Fibroblast of skin of right quadriceps (primary cell): ENCODE measurements at places on chromosomes 11 and 22.
A peak's percentile ranks its signal among the peaks of the same experiment; 100 is the strongest.

- DNase-seq, result peak; percentile 42
Measured at GRCh38 chr11:5004424-5005274, 10.0 kb downstream of the OR51L1 start.

DNA sequence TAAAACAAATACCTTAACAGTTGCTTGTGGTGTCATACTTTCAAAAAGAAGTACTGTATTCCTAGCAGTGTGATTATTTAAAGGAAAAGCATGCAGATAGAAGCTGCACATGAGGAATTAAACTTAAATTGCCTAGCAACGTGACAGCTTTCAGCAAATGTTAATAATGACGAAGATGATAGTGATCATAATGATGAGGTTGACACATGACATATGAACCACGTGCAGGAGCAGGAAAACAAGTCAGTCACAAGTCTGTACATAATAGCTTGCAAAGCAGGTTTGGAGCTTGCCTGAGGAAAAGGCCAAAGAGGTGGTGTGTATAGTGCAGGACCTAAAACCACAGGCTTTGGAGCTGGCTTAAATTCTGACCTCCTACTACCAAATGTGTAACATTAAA lies 30.6 kb upstream of the PIK3C2A start:
- no peak for DNase-seq

GRCh38 chr11:8138526-8138925 lies 30.3 kb downstream of the RIC3 start:
- DNase-seq, result no peak

DNA sequence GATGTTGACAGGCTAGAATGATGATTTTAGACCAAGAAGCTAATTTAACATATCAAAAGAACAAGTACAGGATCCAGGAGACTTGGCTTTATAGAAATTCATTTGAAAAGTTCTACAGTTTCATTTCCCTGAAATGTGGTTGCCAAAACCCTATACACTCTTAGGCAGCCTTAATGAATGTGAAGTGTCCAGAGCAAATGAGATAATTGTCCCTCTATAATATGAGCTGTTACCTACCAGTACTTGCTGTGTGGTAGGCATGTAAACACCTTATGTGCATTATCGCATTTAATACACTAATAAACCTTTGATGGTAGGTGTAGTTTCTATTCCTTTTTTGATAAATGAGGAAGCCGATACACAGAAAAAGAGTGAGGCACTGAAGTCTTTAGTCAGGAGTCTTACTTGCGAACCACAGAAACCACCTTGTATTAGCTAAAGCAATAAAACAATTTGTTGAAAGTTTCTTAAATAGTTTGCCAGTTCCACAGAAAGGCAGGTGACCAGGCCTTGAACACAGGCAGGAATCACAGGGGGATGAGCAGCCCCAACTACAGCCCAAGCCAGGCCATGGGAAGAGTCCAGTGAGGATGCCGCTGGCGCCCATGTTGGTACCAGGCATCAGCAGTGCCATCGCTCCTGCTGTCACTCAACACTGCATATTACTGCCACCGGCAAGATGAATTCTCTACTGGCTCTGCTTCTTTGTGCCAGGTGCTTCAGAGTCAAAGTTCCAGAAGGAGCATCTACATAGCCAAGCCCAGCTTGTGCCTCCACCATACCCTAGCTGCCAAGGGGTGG lies 81.7 kb downstream of the SWAP70 start:
- no peak for DNase-seq

DNA sequence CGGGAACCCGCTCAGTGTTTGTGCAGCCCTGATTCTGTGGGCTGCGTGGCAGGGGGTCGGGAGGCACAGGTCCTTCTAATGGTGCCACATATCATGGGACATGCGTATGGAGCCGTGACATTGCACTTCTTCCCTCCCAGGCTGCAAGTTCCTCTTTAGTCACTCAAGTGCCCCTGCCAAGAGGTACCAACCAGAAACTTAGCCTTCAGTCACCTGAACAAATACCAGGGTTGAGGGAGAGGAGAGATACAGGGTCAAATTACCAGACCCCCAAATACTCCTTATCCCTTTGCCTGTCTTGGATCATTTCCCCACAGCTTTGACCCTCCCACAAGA lies 209.1 kb downstream of the BUD13 start:
- DNase-seq, result no peak

DNA sequence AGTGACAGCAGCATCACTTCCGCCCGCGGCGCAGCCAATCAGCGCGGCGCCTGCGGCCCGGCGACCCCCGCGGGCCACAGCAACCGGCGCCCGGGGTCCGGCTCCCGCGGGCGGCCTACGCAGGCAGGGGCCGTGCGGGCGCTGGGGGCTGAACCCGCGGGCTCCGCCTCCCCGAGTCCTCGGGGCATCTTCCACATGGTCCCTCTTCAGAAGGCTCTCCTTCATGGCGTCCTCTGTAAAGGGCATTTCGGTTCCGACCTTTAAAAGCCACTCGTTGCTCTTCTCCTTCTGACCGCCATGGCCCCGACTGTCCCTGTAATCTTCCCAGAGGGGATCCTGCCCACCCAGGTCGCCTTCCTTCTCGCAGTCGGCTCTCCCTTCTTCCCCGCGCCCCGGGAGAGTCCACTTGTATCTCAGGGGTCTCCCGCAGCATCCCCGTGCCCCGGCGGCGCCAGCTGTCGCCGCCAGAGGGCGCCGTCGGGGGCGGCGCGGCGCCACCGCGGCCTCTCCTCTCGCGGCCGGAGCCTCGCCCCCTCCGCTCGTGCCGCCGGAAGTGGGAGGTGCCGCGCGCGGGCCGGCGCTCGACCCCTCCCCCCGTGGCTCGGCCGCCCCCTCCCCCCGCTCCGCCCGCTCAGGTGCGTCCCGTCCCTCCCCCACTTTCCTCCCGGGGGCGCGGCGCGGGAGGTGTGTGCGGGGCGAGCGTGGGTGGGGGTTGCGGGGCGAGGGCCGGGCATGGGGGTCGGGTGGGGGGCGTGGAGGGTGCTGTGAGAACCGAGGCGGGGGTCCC lies at the start of gene RNF214:
TSS of gene RNF214 (plus strand) at position 580 of the 787 bp plus-strand sequence. CDS start 1,602 bp downstream, outside the sequence.
- DNase-seq, result peak; percentile 78

- peak; percentile 18 for DNase-seq
Measured at GRCh38 chr11:2805388-2806056, 80.1 kb downstream of the CDKN1C start.

DNA sequence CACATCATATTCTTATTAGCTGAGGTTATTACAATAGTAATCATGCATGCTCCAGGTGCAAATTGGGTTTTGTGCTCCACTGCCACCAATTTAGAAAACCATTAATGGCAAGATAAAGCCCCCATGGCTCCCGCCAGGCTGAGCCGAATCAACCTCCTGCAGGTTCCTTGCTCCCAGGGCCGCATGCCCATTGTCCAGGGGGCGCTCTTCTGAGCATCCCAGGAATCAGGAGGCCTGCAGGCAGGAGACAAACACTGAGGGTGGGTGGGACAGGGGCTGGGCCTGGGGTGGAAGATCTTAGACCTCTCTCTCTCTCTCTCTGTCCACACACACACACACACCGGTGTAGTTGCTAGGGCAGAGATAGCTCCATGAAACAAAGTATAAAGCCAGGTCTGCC lies 57.4 kb downstream of the BUD13 start:
- no peak for DNase-seq

DNA sequence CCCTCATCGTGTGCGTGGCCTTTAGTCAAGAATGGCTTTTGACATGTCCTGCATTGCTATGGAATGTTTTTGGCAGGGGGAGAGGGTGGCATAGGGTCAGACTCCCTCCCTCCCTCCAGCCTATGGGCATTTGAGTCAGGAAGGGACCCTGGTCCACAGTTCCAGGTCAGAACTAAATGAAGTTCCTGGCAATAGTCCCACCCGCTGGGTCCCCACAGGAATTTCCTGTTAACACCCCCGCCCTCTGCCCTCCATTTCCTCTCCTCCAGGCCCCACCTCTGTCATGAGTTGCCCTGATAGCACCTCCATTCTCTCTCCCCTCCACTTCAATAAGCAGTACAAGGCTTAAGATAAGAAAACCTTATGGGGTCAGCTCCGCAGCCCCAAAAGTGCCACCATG lies 40.8 kb upstream of the LMO2 start:
- no peak for DNase-seq

DNA sequence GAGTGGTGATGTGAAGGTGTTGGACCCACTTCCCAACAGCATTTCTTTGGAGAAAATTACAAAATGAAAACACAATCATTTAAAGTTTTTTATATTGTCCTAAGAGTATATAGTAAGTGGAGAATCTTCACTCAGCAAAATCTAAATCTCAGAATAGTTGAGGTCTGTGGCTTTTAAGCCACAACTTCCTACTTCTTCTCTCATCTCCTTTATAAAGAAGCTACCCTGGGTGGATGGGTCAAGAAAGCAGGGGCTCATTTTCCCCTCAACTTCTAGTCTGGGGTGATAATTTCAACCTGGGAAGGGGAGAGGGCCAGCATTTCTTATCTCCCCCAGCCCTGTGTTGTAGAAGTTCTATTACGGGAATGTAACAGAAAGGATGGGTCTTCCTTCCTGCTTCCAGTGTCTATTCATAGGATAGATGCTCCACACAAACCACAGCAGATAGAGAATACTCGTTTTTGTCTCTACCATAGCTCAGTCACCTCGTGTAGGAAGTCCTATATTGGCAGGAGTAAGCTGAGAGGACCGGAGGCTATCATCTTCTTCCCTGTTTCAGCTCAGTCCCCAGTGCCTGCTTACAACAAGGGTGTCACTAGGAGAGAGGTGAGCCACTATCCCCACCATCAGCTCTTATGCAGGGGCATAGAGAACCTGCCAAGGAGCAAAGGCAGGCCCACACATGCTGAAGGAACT lies 341.5 kb downstream of the CASP12 start:
- DNase-seq, result no peak

- peak; percentile 36 for DNase-seq
Measured at GRCh38 chr11:6667733-6668374, 12.2 kb upstream of the DCHS1 start.

GRCh38 chr22:28548406-28548805 lies 131.2 kb downstream of the TTC28 start:
- DNase-seq, result no peak

GRCh38 chr22:45303181-45303580 lies 6.6 kb upstream of the FAM118A start:
- DNase-seq, result no peak

GRCh38 chr11:46801694-46802470 lies 44.2 kb downstream of the CKAP5 start:
- no peak for DNase-seq

GRCh38 chr11:10978198-10978597 lies 120.3 kb upstream of the ZBED5 start:
- DNase-seq, result no peak

- peak; percentile 71 for DNase-seq
Measured at GRCh38 chr22:30212996-30213441, 33.5 kb downstream of the LIF start.

DNA sequence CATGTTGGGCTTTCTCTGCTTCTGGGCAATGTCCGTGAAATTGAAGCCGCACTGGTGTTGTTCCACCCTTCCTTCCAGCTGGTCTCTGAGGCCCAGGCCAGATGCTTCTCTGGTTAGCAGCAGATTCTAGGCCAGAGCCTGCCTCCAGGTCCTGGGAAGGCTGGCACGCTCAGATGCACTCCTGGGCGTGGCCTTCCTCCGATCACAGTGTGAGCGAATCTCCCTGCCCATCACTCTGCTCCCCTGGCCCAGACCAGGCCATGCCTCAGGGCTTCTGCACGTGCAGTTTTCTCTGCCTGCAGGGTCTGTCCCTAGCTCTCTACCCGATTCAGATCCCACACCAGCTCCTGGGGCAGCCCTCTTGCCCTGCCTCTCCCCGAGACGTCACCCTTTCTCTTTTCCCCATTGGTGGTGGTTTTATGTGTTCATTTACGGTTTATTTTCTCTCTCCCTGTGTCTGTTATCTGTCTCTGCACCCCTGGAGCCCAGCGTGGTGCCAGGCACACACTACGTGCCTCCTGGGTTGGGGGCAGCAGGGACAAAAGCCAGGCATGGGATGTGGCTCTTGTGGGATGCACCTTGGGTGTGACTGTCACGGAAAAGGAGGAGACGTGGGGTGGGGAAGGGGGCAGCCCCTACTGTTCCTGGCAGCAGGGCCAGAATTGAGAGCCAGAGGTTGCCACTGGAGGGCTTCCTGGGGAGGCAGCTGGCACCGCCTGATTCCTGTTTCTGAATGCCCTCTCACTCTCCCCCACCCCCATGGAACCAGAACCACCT lies 66.0 kb downstream of the KCNQ1 start:
- DNase-seq, result no peak

- no peak for DNase-seq
Measured at GRCh38 chr11:82631722-82632630, 101.7 kb downstream of the FAM181B start.

DNA sequence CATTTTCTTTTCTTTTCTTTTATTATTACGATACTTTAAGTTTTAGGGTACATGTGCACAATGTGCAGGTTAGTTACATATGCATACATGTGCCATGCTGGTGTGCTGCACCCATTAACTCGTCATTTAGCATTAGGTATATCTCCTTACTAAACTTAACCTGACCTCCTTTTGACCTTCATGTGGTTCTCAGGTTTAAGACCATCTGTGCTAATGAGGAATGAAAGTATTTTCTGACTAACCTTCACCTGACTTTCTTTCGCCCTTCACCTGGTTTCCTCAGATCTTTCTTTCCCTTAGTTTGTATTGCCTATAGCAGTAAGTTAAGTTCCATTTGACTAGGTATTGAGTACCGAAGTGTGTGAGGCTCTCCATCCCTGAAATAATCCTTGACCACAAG lies 6.5 kb downstream of the EXPH5 start:
- DNase-seq, result no peak

DNA sequence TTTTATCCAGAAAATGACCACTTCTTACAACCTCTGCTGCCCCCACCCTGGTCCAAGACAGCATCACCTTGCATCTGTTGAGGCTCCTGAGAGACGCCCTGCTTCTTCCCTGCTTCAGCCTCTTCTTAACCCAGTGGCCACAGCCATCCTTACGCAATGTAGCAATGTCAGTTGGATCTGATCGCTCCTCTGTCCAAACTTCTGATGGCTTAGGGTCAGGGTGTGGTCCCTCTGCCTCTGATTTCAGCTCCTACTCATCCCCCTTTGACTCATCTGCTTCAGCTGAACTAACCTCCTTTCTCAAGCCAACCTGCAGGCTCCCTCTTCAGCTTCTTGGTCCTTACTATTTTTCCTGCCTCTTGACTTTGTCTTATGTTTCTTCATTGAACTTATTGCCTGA lies 280.8 kb downstream of the KIRREL3 start:
- no peak for DNase-seq

DNA sequence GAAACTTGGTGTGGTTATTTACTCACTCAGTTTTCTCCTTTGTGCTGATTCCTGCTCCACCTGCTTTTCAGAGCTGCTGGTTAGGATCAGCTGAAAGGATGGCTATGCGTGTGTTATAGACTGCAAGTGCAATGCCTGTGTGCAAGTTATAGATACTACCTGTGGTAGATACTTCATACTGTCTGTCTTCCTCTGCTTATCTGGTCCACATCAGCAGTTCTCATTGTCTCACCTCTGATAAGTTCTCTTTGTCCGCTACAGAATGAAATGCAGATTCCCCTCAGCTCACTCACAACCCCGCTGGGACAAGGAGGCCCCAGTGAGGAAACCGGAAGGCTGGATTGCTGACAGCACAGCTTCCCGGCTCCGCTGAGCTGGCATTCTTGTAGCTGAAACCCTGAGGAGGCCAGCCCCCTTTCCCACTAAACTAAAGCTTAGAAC lies 37.5 kb upstream of the LYVE1 start:
- DNase-seq, result peak; percentile 86
